H4 (cell line): ENCODE measurements at places on chromosomes 3 and 15. TPM values are rescaled to one million over a fixed set of nuclear protein-coding genes. Genes with fewer than 3 reads are reported as not detected.

Gene DNAH12
- total RNA-seq = 0.06 TPM in 1 of 2 replicates, not detected in the other

Gene ASTE1
- 6.8 and 9.1 TPM in 2 replicates for total RNA-seq

Gene IMPDH2
- total RNA-seq = 314 and 330 TPM in 2 replicates

Gene CAND2
- 0.31 and 0.72 TPM in 2 replicates for total RNA-seq

Gene ST8SIA2
- total RNA-seq = 0.04 and 1.6 TPM in 2 replicates

Gene FOXB1
- not detected in 2 replicates for total RNA-seq

Gene TM4SF1
- total RNA-seq = 152 and 153 TPM in 2 replicates

Gene RLBP1
- total RNA-seq = not detected in 2 replicates

Gene SENP7
- total RNA-seq = 3.2 and 5.0 TPM in 2 replicates

Gene CPA3
- total RNA-seq = not detected in 2 replicates

Gene MYO5C
- 0.06 and 0.29 TPM in 2 replicates for total RNA-seq

Gene CCDC54
- total RNA-seq = not detected in 2 replicates

Gene LXN
- total RNA-seq = 35.4 and 39.6 TPM in 2 replicates

Gene LRRN1
- 1.6 and 1.9 TPM in 2 replicates for total RNA-seq

Gene CD200
- not detected in 2 replicates for total RNA-seq

Gene CLDN11
- 0.06 TPM in 1 of 2 replicates, not detected in the other for total RNA-seq

Gene TNFSF10
- 3.6 and 9.5 TPM in 2 replicates for total RNA-seq

Gene TMEM266
- 0.19 and 0.29 TPM in 2 replicates for total RNA-seq

Gene SLC33A1
- 36.5 and 45.4 TPM in 2 replicates for total RNA-seq

Gene CCDC39
- total RNA-seq = not detected in 2 replicates

Gene POLQ
- total RNA-seq = 5.4 and 8.9 TPM in 2 replicates

Gene C2CD4A
- not detected in 2 replicates for total RNA-seq

Gene TGM4
- 1.2 TPM in 1 of 2 replicates, not detected in the other for total RNA-seq

Gene FHIT
- 0.84 and 0.87 TPM in 2 replicates for total RNA-seq

Gene SERP1
- 138 and 159 TPM in 2 replicates for total RNA-seq

Gene RBP2
- total RNA-seq = not detected in 2 replicates

Gene WDR93
- total RNA-seq = 0.35 TPM in 1 of 2 replicates, not detected in the other

Gene B3GALNT1
- 6.7 and 15.8 TPM in 2 replicates for total RNA-seq

Gene TRPM1
- total RNA-seq = not detected in 2 replicates

Gene PGBD4
- total RNA-seq = 1.0 and 1.4 TPM in 2 replicates

Gene PPM1L
- 1.2 and 1.6 TPM in 2 replicates for total RNA-seq

Gene APH1B
- 20.7 and 27.3 TPM in 2 replicates for total RNA-seq

Gene PIERCE2
- total RNA-seq = 1.3 and 6.5 TPM in 2 replicates

Gene GP9
- not detected in 2 replicates for total RNA-seq

Gene RHOV
- total RNA-seq = 0.41 TPM in 1 of 2 replicates, not detected in the other

Gene DPH3
- 10.8 and 11.5 TPM in 2 replicates for total RNA-seq

Gene C3orf38
- total RNA-seq = 14.3 and 17.5 TPM in 2 replicates

Gene ZBBX
- 1.0 TPM in 1 of 2 replicates, not detected in the other for total RNA-seq

Gene AMOTL2
- total RNA-seq = 21.5 and 23.0 TPM in 2 replicates

Gene LDHAL6B
- total RNA-seq = not detected in 2 replicates

Gene CLDN18
- total RNA-seq = not detected in 2 replicates

Gene GOLGA6D
- not detected in 2 replicates for total RNA-seq

Gene SLC6A20
- not detected in 2 replicates for total RNA-seq

Gene AADACL2
- not detected in 2 replicates for total RNA-seq

Gene SRGAP3
- 1.5 and 1.8 TPM in 2 replicates for total RNA-seq

Gene GPR149
- not detected in 2 replicates for total RNA-seq

Gene ROPN1
- total RNA-seq = not detected in 2 replicates
